Stimulated activated CD4-positive, alpha-beta T cell treated with anti-CD3 and anti-CD28 coated beads, Interleukin-1b, Interleukin-23, amount 100 ng/mL, for 48 hours (primary cell): ENCODE measurements at places on chromosomes 6 and 20.

DNA sequence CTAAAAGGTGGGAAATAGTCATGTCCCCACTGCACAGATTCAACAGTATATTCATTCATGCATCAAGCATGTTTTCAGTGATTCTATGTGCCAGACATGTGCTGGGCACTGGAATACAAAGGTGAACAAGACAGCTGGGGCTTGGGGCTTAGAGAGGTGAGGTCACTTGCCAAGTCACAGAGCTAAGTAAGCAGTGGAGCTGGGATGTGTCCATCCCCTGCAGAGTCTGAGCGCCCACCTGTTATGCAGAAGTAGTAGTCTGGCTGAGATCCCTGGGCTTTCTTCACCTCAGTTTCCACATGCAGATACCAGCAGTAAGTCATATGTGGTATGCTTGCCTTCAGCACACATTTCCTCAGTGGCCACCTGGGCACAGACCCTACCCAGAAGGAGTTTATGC, 263.8 kb downstream of the DHX35 start:
- no peak for DNase-seq

DNA sequence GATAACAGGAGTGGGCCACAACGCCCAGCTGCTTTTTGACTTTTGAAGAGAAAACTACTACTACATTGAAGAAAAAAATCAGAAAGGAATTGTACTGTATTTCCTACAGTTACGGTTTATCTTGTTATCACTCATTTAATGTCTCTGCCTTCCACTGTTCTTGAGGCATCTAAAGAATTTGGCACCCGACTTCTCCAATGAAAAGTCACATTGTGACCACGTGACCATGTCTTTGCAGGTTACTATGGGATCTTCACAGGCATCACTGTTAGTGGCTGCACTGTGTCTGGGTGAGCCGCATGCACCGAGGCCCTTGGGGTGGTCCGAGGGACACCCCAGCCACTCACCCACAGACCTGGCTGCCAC, 26.8 kb downstream of the RRBP1 start:
- DNase-seq = no peak

GRCh38 chr20:46959081-46959692, 64.5 kb downstream of the EYA2 start:
- no peak for DNase-seq

DNA sequence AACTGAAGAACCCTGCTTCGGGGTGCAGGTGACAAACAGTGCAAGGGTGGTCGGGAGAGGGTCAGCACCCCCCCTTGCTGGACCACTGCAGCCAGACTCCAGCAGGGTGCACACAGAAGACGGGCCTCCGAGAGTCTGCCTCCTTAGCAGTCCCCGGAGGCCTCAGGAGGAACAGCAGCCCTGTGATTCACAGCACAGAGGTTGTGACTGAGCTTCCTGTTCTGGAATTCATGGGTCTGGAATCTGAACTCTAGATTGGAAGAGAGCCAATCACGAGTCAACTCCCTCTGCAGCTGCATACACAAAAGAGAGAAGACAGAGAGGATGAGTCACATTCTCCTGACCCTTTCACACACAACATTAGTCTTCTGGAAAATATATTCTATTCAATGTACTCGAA, 249.0 kb upstream of the OPRM1 start:
- no peak for DNase-seq

DNA sequence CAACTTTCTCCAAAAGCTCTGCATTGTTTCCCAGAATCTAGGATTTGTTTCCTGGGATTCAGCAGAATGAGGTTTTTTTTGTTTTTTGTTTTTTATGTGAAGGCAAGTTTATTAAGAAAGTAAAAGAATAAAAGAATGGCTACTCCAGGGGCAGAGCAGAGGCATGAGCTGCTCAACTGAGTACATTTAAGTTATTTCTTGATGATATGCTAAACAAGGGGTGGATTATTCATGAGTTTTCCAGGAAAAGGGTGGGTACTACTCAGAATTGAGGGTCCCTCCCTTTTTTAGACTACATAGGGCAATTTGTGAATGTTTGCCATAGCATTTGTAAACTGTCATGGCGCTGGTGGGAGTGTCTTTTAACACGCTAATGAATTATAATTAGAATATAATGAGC, 292.5 kb upstream of the SGK1 start:
- no peak for DNase-seq

DNA sequence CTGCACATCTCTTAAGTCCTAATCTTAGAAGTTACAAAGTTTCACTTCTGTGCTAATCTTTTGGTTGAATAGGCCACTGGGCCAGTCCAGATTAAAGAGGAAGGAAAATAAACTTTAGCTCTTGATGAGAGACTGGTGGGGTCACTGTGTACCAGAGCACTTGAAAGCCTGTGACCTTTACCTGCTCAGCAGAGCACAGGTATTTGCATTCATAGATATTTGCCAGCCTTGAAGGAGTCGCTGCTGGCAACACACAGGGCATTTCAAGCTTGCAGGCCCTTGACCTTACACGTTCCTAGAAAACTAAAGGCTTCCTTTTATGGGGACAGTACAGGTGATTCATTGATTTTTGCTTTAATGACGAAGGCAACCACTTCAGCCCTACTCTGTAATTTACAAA, 108.4 kb upstream of the SLC22A23 start:
- no peak for DNase-seq

- no peak for DNase-seq
These were observed 18.5 kb upstream of the TUBB2A start for GRCh38 chr6:3175715-3176402.

DNA sequence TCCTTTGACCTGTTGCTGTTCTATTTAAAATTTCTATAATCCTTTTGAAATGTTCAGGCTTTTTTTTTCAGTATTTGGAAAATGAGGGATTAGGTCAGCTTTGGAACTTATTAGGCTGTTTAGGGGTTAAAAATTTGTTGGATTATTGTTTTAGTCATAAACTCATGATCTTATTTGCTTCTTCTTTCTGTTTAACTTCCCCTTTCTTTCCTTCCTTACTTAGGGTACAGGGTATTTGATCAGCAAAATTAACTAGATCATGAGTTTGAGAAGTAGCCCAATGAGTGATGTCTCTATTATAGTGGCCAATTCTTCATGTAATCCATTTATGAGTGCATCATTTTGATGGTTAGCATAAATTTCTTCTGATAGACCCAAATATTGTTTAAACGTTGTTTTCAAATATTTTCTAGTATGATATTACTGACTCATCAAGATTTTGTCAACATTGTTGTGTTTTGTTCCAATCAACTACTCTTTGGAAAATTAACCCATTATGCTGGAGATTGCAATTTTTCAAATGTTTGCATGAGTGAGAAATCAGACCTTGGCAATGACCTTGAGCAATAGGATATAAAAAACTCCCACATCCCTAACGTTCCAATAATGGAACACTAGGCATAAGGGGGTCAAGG, 94.4 kb downstream of the OTOR start:
- DNase-seq = no peak

GRCh38 chr6:76592566-76592965, 520.1 kb upstream of the IMPG1 start:
- no peak for DNase-seq

DNA sequence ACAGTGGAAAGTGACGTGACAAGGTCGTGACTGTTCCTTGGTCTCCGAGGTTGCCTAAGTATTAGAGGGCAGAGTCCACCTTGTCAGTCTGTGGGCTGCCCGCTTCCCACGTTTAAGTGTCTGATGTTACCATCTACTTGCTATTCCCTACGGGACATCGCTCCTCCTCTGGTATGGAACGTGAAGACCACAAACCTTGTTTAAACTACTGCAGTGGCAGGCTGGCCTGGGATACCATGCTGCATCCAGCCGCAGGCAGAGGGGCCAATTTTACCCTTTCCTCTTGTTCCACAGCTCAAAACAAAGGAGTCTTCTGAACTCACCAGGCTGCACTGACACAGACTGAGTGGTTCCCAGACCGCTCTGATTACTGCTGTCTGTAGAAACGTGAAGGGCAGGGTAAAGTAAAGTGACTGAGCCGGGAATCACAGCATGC, 275.9 kb downstream of the FOXC1 start:
- no peak for DNase-seq

DNA sequence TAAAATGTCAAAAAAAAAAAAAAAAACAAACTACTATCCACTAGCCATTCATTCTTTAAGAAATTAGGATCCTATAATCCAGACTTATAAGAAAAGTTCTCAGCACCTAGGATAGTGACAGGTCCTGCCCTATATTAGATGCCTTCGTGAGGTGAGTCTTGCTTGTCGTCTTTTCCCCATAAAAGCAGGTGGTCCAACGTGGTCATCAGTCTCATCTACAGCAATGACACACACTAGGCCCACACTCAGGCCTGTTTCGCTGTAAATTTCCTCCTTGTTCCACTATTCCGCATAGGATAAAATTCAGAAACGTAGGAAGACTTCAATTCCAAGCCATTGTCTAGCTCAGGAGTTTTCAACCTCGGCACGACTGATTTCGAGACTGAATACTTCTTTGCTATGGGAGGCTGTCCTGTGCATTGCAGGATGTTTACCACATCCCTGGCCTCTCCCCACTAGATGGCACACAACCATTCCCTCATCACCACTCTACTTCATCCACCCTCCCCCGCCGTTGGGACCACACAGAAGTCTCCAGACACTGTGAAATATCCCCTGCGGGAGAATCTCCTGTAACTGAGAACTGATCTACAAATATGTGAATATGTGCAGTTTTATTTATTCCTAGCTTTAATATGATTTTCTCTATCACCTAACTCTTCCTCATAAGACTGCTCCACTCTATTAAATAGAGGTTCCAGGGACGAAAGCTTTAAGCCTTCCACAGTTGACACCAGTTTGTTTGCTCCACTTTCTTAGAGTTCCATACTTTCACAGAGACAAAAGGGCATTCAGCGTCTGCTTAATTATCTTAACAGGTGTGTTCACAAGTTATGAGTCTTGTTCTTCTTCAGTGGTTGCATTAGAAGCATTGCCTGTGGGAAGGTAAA, 346.3 kb downstream of the BMP2 start:
- DNase-seq = no peak

DNA sequence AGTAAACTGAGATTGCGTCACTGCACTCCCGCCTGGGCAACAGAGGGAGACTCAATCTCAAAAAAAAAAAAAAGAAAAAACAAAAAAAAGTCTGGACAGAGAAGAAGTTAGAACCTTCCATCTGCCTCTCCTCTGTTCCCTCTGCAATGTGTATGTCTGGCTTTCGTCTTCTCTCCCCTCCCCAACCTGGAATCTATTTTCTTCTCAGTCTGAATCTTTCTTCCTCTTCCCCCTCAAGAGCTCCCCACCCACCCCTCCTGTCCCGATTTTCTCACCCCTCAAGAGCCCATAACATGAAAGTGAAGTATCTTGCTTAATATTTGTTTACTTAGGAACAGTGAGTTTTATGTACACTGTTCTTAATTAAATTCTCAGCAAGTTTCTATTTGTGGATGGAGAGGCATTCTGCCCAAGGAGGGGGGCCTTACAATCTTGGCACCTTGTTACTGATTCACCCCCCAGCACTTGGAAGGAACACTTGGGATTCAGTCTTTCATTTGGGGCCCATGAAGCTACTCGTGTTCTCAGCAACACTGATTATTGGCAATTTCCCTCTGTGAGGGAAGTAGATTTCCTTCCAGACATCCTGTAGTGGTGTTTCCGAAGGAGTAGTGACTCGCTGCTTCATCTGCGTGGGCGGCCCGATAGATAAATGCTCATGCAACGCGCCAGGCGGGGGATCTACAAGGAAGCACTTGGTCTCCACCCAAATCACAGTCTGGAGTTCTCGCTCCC, 69.3 kb upstream of the SRSF6 start:
- DNase-seq = no peak

- DNase-seq = no peak
These were observed 503.8 kb upstream of the MARCKS start for GRCh38 chr6:113353392-113353791.

DNA sequence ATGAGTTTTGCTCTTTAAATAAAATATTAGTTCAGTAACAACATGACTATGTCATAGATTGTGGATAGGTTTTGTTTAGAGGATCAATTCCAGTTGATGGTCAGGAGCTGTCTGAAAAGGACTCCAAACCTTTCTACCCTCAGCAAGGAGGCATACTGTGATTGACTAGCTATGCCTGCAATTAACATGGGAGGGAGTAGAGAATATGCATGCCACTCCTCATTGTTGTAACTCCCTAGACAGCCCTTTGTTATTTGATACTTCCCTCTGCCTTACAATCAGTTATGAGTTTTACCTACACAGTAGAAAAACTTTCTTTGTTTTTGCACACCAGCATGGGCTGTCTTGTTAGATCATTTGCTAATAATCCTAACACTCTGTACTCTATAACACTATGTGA, 1418.5 kb downstream of the KHDRBS2 start:
- DNase-seq = no peak

DNA sequence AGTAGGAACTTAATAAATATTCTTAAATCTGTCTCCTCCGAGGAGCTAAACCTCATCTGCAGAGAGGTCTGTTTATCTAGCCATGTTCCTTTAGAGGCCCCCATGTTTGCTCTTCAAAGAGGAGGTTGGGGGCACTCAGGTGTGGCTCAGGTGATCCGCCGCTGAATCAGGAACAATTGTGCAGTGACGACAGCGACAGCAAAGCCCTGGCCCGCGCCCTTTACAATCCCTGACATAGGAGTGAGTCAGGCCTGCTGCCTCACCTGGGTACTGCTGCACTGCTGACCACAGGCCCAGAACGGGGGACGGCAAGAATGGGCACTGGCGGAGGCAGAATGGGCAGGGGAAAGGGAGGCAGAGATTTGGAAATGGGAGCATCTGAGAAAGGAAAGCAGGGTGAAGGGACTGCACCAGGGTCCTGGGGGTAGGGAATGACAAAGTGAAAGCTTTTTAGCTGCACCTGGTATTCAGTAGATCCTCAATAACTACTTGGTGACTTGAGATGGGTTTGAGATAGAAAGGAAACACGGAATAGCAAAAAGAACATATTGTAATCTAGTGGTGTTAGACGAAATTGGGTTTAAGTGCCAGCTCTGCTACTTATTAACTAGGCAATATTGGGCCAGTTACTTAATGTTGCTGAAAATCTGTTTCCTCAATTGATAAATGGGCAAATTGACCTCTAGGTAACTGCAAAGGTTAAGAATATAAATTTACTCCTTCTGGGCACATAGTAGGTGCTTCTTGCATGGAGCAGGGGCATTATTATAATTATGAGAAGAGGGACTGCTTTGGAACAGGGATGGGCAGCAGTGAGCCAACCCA, 5.4 kb upstream of the IER3 start:
- DNase-seq = no peak

GRCh38 chr6:158043586-158044524, 62.2 kb downstream of the SYNJ2 start:
- DNase-seq = no peak

- DNase-seq = no peak
These were observed 113.3 kb downstream of the LINC00237 start for GRCh38 chr20:20992686-20993360.

GRCh38 chr6:151018046-151018445, 152.5 kb downstream of the MTHFD1L start:
- DNase-seq = no peak

DNA sequence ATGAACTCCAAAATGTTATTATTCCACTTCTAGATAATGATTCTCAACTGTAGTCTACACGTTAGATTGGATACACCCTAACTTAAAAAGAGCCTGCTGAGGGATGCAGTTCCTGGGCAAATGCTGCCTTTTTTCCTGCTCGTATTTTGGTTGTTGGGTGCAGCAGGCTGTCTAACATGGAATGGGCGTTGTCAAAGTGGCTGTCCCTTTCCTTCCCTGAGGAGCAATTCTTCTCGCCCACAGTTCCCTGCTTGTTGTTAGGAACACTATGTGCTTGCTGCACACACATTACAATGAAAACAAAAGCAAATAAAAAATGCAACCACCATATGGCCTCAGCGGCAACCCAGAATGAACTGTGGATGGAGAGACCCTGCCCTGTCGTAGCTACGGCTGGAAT, 1.7 kb upstream of the ADGRF5 start:
- no peak for DNase-seq
